Caco-2 (cell line): ENCODE measurements at places on chromosomes 16 and 17. TPM values are rescaled to one million over a fixed set of nuclear protein-coding genes. Genes with fewer than 3 reads are reported as not detected.

DNA sequence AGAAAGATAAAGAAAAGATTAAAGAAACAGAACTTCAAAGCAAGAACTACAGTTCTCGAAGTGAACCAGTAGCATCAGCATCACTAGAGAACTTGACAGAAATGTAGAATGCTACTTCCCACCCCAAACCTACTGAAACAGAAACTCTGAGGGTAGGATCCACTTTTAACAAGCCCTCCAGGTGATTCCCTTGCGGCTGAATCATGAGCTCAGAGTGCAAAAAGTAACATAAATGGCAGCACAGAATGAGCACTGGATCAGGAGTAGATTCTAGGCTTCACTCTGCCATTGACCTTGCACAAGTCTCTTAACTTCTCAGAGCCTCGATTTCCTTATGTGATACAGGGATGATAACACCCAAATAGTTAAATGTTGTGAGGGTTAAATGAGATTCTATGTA, 5.8 kb downstream of the TOM1L2 start:
- H3K4me1 ChIP-seq, result peaks cover 21% of the 10 kb centered on the region
- H3K4me3 ChIP-seq, result no peak overlapping the region
- H3K36me3 ChIP-seq, result no peaks in the 10 kb centered on the region
- no peak for DNase-seq
- H3K27me3 ChIP-seq, result no peaks in the 10 kb centered on the region

DNA sequence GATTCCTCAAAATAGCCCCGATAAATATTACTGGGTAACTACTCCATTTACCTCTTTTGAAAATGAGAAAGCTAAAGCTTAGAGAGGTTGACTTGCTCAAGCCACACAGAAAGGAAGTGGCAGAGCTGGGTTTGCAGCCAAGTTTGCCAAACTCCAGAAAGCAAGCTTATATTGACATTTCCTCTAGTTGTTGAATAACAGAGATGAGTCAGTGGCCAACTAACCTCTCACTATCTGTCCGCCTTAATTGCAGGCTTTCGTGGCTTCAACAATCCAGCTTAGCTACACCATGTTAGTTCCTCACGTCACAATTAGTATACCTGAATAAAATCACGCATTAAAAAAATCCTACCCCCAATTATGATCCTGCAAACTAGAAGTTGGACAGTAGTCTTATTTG, 151.7 kb downstream of the CNTNAP4 start:
- DNase-seq, result no peak
- H3K4me3 ChIP-seq, result no peak overlapping the region
- no peaks in the 10 kb centered on the region for H3K27me3 ChIP-seq

The PDE6G gene
- total RNA-seq, result not detected in 2 replicates

DNA sequence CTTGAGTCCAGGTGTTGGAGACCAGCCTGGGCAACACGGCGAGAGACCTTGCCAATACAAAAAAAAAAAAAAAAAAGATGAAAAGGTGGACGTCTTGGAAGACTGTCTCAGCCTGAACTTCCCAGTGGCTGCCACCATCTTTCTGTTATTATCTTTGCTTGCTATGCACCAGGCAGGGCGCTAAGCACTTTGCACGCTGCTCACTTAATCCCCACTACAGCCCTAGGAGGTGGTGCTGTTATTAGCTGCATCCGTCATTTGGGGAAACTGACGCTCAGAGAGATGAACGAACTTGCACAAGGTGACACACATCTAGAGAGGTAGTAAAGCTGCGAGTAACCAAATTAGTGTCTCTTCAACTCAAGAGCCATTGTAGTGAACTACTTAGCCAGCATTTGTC, 708 bp upstream of the CPPED1 start:
- peaks cover 11% of the 10 kb centered on the region; the same call in 1 of the 2 replicates for H3K4me1 ChIP-seq
- H3K4me3 ChIP-seq, result peak overlapping the region; percentile 80
- no peak for DNase-seq
- H3K27me3 ChIP-seq, result no peaks in the 10 kb centered on the region

The CES3 gene
- total RNA-seq, result 0.79 and 0.95 TPM in 2 replicates

DNA sequence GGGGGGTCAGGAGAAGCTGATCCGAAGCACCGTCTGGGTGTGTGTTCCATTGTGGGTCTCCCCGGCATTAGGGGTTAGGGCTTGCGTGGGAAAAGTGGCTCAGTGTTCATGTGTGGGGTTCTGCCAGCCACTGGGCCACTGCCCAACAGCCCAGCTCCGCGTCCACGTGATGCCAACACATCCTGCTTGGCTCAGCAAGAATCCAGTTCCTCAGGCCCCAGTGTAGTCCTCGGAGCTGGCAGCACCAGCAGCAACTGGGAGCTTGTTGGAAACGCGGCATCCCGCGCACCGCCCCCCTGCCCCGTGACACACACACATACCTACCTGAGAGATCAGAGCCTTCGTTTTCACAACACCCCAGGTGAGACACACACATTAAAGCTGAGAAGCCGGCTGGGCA, 18.9 kb downstream of the LGALS9 start:
- no peaks in the 10 kb centered on the region for H3K27me3 ChIP-seq
- no peaks in the 10 kb centered on the region for H3K36me3 ChIP-seq
- DNase-seq, result no peak
- no peak overlapping the region for H3K27ac ChIP-seq

DNA sequence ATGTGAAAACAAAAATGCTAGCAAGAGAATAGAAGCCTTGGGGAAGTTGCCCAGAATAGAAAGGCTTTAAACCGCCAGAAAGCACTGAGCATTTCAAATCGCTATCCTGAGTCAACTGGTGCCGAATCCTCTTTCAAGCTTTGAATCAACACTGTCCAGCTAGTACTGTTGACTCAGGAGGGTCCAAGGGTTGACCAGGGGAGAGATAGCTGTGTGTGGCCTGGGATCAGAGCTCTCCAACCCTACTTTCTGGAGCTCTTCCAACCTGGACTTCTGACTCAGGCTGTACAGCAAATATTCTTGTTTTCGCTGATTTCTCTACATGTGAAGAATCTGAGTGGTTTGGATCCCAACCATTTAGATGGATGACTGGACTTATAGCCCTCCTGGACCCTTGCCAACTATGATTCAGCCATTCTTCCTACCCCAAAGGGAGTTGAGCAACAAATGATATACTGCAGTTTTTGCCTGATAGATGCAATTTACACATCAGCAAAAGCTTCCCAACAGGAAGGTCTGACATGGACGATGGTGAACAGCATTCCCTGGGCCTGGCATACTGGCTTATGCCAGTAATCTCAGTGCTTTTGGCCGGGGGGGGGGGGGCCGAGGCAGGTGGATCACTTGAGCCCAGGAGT, 154.0 kb upstream of the SDK2 start:
- H3K27ac ChIP-seq, result peak overlapping the region; percentile 67
- peaks cover 52% of the 10 kb centered on the region for H3K4me1 ChIP-seq
- H3K4me3 ChIP-seq, result no peak overlapping the region
- no peaks in the 10 kb centered on the region for H3K27me3 ChIP-seq
- peak; percentile 88 for DNase-seq

The KRTAP9-8 gene
- not detected in 2 replicates for total RNA-seq

The DBF4B gene
- 31.8 and 34.2 TPM in 2 replicates for total RNA-seq

The SLC5A11 gene
- total RNA-seq, result 0.77 and 0.95 TPM in 2 replicates

- DNase-seq, result peak; percentile 78
- H3K27ac ChIP-seq, result no peak overlapping the region
- H3K36me3 ChIP-seq, result peaks cover 5% of the 10 kb centered on the region
- H3K4me3 ChIP-seq, result no peak overlapping the region
These were observed 4.0 kb downstream of the BECN1 start for GRCh38 chr17:42819939-42820535.

DNA sequence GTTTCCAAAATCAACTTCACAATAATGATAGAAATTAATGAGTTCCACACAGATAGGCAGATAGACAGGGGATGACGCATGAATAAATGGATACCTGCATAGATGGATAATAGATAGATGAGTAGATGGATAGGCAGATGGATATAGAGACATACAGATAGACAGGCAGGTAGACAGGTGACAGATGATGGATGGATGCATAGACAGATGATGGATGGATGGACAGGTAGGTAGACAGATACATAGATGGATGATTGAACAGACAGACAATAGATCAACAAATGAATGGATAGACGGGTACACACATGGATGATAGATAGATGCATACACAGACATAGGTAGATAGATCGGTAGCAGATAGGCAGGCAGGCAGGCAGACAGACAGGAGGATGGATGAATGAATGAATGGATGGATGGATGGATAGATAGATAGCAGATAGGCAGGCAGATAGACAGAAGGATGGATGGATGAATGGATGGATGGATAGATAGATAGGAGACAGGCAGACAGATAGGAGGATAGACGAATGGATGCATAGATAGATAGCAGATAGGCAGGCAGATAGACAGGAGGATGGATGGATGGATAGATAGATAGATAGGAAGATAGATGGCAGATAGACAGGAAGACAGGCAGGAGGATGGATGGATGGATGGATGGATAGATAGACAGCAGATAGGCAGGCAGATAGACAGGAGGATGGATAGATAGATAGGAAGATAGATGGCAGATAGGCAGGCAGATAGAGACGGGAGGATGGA, 142.5 kb downstream of the RBFOX3 start:
- H3K27ac ChIP-seq, result no peak overlapping the region
- no peaks in the 10 kb centered on the region for H3K36me3 ChIP-seq
- DNase-seq, result no peak
- peaks cover 6% of the 10 kb centered on the region for H3K4me1 ChIP-seq
- H3K4me3 ChIP-seq, result no peak overlapping the region
- H3K27me3 ChIP-seq, result no peaks in the 10 kb centered on the region; the same call in 1 of the 2 replicates

The FA2H gene
- total RNA-seq, result 20.1 and 21.3 TPM in 2 replicates

DNA sequence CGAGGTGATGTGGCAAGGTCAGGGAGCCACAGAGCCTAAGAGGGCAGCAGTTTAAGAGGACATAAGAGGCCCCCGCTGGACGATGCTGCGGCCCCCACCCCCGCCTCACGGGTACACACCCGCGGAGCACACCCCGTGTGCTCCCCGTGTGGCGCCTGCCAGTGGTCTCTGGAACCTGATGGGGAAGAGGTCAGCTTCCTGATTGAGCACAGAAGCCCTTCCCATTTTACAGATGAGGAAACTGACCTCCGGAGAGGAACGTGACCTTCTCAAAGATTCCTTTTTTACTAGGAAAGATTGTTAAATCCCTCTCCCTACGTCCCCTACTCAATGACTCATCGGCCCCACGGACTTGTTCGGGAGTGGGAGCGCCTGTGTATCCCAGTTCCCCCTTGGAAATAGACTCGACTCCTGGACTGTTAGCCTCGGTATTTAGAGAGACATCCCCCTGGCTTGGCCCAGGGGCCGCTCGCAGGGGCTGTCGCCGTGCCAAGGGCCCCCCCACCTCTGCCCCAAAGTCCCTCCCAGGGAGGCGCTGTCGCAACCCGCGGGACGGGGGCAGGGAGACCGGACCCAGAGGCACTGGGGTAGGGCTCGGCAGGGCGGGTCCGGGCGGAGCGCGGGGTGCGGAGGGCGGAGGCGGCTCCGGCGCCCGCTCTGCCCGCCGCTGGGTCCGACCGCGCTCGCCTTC, at the start of gene ABCC3:
Gene ABCC3 (plus strand): TSS at position 658 of the 691 bp plus-strand sequence. CDS start 56 bp downstream, outside the sequence.
- no peaks in the 10 kb centered on the region for H3K27me3 ChIP-seq
- peak within 1 kb of the TSS; percentile 34 for H3K27ac ChIP-seq
- peak; percentile 87 for DNase-seq
- H3K36me3 ChIP-seq, result no peaks in the 10 kb centered on the region
- H3K4me1 ChIP-seq, result peaks cover 55% of the 10 kb centered on the region

The HES7 gene
- total RNA-seq, result not detected in 2 replicates

The ARHGDIG gene
- 1.9 and 2.1 TPM in 2 replicates for total RNA-seq

DNA sequence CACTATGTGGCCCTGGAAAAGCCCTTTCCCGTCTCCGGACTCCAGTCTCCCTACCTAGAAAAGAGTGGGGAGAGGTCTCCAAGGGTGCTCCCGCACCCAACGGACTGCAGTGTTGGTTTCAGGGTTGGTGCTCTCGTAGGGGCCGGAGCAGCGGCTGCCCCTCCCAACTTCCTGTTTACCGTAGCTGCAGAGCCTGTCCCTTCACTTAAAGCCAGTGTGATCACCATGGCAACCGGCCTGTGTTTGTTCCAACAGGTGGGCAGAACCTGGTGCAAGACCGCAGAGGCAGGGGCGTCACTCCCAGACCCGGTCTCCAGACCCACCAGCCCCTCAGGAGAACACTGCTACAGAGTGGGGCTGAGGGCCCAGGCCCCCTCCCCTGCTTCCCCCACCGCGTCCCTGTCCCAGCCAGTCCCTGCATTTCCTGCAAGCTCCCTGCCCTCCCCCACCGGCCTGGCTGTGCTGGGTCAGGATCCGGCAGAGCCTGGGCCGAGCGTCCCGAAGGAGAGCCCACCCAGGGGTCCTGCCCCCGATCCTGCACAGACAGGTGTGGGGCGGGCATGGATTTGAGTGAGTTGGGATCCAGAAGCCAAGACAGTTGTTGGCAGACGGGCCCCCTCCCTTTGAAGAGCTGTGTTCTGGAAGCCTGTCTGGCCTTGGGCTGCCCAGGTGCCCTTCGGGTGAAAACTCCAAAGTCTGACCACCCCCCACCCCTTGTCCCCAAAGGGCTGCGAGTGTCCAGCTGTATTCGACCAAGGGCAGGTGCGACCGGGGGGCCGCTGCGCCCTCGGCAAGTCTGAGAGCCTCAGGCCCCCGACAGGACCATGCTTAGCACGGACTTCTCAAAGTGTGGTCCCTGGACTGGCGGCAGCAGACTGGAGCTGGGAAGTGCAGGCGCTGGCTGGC, 1.5 kb upstream of the BAIAP3 start:
- peaks cover 4% of the 10 kb centered on the region; the same call in 1 of the 2 replicates for H3K4me1 ChIP-seq
- H3K4me3 ChIP-seq, result no peak overlapping the region
- peak overlapping the region; percentile 19 for H3K27ac ChIP-seq
- H3K36me3 ChIP-seq, result no peaks in the 10 kb centered on the region
- no peaks in the 10 kb centered on the region; the same call in 1 of the 2 replicates for H3K27me3 ChIP-seq

GRCh38 chr16:66926171-66926947, 1.0 kb upstream of the RRAD start:
- no peak for DNase-seq
- H3K4me1 ChIP-seq, result peaks cover 7% of the 10 kb centered on the region; the same call in 1 of the 2 replicates
- H3K27ac ChIP-seq, result peak overlapping the region; percentile 55
- H3K4me3 ChIP-seq, result no peak overlapping the region

The GUCY2D gene
- 0.74 and 1.7 TPM in 2 replicates for total RNA-seq

The TBC1D3G gene
- total RNA-seq, result not detected in 2 replicates

The GPR179 gene
- 0.05 TPM in 1 of 2 replicates, not detected in the other for total RNA-seq

The KCTD13 gene
- total RNA-seq, result 13.0 and 14.9 TPM in 2 replicates

The PIRT gene
- not detected in 2 replicates for total RNA-seq

DNA sequence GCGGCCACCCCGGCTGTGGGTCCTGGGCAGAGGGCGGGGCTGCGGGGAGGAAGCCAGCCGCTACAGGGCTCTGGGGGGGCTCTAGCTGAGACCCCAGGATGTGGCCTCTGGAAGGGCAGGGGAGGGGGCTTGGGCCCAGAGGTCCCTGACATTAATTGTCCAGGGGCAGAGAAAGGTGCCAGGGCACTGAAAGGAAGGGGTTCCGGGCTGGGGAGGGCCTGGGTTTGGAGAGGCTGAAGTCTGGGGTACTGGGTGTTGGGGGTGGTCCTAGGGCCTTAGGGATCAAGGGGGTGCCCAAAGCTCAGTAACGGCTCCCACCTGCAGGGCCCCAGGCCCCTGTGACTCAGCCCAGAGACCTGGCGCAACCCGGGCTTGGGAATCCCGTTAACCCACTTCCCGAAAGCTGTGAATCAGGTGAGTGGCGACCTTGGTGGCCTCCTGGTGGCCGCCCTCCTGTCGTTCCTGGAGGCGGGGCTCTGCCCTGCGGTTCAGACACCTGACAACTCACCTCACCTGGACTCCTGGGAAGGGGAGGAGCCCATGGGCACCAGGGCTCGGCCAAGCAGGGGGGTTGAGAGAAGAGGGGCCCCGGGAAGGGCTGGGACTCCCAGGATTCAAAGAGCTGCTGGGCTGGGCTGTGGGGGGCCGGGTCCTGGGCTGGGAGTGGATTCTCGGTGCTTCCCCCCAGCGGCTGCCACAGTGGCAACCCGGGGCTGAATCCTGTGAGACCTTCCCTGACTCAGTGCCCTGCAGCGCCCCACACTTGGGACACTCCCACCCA, 465 bp upstream of the PRSS22 start:
- H3K36me3 ChIP-seq, result peaks cover 14% of the 10 kb centered on the region
- H3K27me3 ChIP-seq, result no peaks in the 10 kb centered on the region
- H3K27ac ChIP-seq, result peak overlapping the region; percentile 79
